ENCODE measurements at places on chromosomes 7 and 10.
A peak's percentile ranks its signal among the peaks of the same experiment; 100 is the strongest.

- H3K4me1 ChIP-seq = peaks cover 11% of the 10 kb centered on the region
- H3K27ac ChIP-seq = no peak overlapping the region
- peaks cover 4% of the 10 kb centered on the region for H3K27me3 ChIP-seq
- DNase-seq = no peak
- H3K4me3 ChIP-seq = peak overlapping the region; percentile 86
- H3K36me3 ChIP-seq = no peaks in the 10 kb centered on the region
Measured at GRCh38 chr7:12569673-12570072, 847 bp upstream of the SCIN start.

DNA sequence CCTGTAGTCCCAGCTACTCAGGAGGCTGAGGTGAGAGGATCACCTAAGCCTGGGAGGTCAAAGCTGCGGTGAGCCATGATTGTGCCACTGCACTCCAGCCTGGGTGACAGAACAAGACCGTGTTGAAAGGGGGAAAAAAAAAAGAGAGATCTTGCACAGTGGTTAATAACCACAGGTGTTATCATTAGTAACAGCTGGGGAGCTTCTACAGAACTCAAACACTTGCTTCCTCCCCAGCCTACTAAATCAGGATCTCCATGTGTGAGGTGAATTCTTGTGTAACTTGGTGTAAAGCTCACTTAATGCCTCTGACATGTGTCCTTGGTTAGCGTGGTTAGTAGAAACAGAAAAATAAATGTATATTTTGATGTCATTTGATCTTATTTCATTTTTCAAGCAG is 43.9 kb upstream of the BMS1 start:
- no peak overlapping the region for H3K27ac ChIP-seq
- H3K36me3 ChIP-seq = peaks cover 5% of the 10 kb centered on the region
- no peaks in the 10 kb centered on the region for H3K27me3 ChIP-seq
- DNase-seq = no peak
- no peak overlapping the region for H3K4me3 ChIP-seq

DNA sequence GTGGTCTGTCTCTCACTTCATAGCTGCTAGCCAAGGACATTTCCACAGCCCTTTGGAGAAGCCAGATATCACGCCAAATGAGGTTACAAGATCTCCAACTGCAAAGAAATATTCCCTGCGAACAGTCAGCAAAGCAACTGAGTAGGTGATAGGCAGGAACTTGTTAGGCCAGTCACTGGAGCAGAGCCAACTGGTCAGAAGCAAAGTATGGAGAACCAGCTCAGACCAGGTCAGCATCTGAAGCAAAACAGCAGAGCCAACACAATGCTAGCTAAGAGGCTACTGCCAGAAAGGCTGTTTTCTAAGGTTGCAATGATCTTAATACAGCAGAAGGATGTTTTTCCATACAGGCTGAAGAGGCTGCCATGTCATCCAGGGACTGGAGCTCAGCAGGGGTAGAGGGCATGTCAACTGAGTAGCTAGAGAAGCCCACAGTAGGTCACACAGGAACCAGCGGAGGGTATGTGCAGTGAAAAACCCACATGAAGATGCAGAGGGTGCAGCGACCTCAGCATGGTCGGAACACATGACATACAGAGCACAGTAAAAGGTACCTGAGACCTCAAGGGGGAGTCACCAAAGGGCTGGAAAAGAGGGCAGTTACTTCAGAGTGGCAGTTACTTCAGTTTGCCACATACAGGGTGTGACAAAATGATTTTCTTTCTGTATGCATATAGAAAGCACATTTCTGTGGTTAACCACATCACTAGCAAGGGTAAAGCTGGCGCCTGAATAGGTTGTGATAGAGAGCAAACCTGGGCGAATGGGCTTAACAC is 8.9 kb downstream of the SEC31B start:
- H3K4me1 ChIP-seq = no peaks in the 10 kb centered on the region
- H3K27me3 ChIP-seq = no peaks in the 10 kb centered on the region

GRCh38 chr7:28182071-28182471 is 1.5 kb upstream of the JAZF1 start:
- H3K4me3 ChIP-seq = no peak overlapping the region
- no peak overlapping the region for H3K27ac ChIP-seq

DNA sequence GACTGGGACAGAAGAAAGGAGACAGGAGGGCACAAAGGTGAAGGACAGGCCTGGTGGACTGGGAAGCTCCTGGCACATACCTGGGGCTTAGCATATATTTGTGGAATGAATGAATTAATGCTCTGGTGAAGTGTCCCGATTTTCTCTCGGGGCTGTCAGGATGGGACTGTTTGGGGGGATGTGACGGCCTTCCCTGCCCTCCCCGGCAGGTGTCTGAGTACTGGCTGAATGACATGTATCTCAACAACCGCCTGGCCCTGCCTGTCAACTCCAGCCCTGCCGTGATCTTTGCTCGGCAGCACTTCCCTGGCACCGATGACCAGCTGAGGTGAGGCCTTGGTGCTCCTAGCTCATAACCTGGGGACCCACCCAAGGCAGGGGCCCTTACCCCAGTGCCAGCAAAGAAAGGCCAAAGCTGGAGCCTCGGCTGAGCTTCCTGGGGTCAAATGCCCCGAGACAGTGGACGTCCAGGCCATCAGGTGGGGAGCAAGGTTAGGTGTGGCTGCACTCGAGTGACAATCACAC is 6.5 kb downstream of the CHAT start:
- H3K4me3 ChIP-seq = no peak overlapping the region
- peak overlapping the region; percentile 28 for H3K27ac ChIP-seq
- no peaks in the 10 kb centered on the region for H3K36me3 ChIP-seq
- DNase-seq = no peak

DNA sequence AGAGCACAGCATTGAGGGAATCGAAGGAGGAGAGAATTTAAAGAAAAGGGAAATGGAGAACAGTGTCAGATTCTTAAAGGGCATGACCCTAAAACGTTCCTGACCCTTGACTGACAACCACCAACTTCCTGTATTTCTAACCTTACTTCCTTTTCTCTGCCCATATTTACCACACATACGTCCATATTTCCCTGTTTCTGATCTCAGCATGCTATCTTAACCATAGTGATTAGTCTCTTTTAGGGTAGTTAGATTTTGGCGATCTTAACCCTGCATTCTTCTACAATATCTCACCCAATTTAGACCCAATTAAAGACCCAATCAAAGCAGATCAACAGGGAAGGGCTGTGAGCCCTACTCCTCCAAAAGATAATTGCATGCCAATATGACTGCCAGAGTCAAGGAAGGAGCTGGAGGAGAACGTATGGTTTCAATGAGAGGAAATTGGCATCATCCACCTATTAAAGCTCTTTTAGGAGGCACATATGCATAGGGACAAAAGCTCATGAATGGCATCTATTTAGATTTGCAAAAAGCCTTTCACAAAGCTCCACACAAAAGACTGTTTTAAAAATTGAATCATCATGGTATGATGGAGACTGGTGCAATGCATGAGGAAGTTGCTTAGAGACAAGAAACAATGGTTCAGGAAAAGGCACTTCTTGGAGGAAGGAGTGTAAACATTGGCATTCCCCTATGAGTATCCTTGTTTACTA is 49.0 kb upstream of the ARHGAP12 start:
- no peak for DNase-seq
- peak overlapping the region; percentile 96 for H3K27ac ChIP-seq
- peaks cover 5% of the 10 kb centered on the region for H3K27me3 ChIP-seq
- peaks cover 29% of the 10 kb centered on the region for H3K4me1 ChIP-seq
- H3K36me3 ChIP-seq = peaks cover 12% of the 10 kb centered on the region

DNA sequence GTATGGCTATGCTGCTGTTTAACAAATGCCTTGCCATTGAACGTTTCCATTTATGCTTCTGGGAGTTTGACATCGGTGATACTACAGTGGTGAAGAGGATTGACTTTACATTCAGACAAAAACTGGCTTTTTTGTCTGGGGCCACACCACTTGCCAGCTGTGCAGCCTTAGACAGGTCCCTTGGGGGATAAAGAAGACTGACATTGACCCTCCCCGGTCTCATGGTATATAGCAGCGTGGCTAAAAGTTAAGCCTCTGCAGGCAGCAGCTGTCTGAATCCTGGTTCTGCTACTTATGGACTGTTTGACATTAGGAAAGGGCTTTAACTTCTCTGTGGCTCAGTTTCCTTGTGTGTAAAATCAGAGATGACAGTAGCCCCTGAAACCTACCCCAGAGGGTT is 42.0 kb upstream of the PTF1A start:
- H3K27ac ChIP-seq = no peak overlapping the region
- H3K4me1 ChIP-seq = no peaks in the 10 kb centered on the region

DNA sequence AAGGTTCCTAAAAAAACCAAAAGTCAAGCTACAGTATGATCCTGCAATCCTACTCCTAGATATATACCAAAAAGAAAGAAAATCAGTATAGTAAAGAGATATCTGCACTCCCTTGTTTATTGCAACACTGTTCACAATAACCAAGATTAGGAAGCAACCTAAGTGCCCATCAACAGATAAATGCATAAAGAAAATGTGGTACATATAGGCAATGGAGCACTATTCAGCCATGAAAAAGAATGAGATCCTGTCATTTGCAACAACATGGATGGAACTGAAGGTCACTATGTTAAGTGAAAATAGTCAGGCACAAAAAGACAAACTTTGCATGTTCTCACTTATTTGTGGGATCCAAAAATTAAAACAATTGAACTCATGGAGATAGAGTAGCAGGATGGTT is 1159.5 kb upstream of the AUTS2 start:
- H3K4me1 ChIP-seq = no peaks in the 10 kb centered on the region
- no peak overlapping the region for H3K27ac ChIP-seq
- no peak for DNase-seq

- no peak for DNase-seq
- no peaks in the 10 kb centered on the region for H3K27me3 ChIP-seq
Measured at GRCh38 chr10:92778091-92778490, 70.2 kb upstream of the EXOC6 start.

DNA sequence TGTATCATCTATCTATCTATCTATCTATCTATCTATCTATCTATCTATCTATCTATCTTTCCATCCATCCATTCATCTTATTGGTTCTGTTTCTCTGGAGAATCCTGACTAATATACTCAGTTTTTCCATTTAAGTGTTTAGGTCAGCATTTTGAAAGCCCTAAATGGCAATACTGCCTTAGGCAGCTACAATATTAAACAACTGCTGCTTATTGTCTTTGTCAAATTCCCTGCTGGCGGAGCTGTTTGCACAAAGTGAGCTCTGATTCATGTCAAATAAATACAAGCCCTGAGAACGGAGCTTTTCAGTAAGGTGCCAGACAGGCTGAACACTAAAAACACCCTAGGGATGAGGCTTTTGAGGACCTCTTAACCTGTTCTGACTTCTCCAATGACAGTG is 7.1 kb upstream of the KLHL7 start:
- DNase-seq = no peak
- H3K36me3 ChIP-seq = peaks cover 10% of the 10 kb centered on the region
- no peak overlapping the region for H3K27ac ChIP-seq
- no peaks in the 10 kb centered on the region for H3K4me1 ChIP-seq

GRCh38 chr10:2882628-2883027 is 184.7 kb upstream of the PFKP start:
- no peaks in the 10 kb centered on the region for H3K36me3 ChIP-seq
- no peak overlapping the region for H3K27ac ChIP-seq
- DNase-seq = no peak

DNA sequence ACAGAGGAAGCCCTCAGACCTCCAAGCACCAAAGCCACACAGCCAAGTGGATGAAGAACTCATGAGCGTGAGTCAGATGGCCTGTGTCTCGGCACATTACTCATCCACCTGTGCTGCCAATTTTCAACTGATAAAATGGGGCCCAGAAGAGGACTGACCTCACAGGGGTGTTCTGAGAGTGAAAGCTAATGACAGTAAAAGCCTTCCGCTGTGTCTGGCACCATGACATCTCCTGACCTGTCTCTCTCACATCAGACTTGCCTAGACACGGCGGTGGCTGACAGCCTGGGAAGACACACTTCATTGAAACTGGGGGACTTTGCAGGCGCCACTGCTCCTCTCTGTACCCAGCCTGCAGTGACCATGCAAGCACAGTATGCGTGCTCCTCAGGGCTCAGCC is 8.3 kb upstream of the SLC18A3 start:
- peaks cover 9% of the 10 kb centered on the region for H3K4me1 ChIP-seq
- H3K4me3 ChIP-seq = no peak overlapping the region
- H3K27me3 ChIP-seq = peaks cover 15% of the 10 kb centered on the region
- H3K36me3 ChIP-seq = peaks cover 3% of the 10 kb centered on the region
- no peak for DNase-seq

DNA sequence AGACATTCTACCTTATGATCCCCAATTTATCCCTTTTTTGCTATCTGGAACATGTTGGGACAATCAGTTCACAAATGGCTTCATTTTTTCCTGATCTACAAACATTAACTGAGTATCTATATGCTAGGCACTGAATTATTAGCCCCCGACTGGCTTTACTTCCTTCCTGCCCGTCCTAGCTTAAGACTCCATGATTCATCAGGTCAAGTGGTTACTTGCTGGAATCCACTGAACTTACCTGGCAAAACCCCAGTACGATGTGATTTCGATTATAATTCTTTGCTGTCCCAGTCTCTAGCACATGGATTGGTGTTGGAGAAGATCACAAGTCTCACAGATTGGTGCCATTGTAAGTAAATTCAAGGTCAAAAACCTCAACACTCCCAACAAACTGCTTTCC is 77.1 kb downstream of the ORC5 start:
- no peak for DNase-seq
- H3K4me3 ChIP-seq = no peak overlapping the region
- no peaks in the 10 kb centered on the region for H3K27me3 ChIP-seq
- H3K4me1 ChIP-seq = peaks cover 3% of the 10 kb centered on the region
- no peak overlapping the region for H3K27ac ChIP-seq

DNA sequence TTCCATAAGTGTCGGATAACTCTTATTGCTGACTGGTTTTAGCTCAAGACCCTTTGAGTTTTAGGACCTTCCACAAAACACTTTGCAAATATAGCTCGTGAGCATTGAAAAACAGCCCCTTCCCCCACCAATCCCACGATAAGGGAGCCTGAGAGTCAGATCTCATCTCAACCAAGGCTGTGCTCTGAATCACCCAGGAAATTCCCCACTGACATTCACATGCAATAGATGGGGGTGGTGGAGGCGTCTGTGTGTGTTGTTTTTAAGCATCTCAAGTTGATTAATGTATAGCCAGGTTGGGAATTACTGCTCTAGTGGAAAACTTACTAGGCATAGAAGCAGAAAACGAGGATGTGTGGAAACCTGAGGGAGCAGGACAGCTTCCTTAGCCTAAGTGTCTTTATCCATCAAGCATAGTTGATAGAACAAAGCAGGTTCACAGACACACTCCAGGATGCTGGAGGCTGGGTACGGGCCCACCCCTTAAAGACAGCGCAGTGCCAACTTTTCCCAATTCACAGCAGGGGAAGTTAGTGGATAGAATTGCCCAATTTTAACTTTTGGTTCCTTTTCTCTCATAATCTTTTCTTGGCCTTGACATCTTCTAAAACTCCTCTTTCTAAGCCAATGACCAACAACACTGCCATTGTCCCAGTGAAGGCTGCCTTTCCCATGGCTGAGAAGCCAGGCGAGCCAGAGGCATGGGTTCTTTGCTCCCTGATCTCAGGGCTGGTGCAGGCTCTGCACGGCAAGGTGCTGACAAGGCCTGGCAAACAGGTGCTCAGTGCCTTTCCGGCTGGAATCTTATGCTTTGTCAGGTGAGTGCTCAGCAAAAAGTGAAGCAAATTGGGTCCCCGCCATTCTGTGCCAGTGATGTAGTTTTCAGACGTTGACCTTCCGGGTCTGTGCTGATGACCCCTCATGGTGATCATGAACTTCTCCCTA is 98.5 kb upstream of the INSIG1 start:
- no peaks in the 10 kb centered on the region for H3K4me1 ChIP-seq
- H3K36me3 ChIP-seq = no peaks in the 10 kb centered on the region
- H3K27me3 ChIP-seq = peaks cover 3% of the 10 kb centered on the region
